NCI-H187 treated with DMSO at 0.1 percent for 48 hours (cell line): ENCODE measurements at places on chromosomes 1 and 21.

DNA sequence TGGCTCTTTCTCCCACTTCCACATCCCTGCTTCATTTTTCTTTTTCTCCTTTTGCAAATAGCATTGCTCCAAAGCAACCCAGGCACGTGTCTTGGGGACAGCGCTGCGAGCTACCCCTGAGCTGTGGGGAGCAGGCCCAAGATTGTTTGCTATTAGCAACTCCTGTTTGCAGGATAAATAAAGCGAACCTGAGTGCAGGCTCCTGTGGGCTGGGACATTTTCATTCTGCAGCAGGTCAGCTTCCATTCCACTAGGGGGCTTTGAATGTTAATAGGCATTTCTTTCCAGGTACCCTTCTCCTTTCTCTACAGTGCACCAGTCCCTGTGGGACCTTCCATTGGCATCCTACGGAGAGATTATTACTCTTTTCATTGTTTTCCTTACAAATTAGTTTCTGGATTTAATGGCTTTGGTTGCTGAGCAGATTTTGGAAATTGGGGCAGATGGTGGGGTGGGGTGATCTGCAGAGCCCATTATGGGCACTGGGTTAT, 54.0 kb downstream of the OLFML3 start:
- no peak for DNase-seq

DNA sequence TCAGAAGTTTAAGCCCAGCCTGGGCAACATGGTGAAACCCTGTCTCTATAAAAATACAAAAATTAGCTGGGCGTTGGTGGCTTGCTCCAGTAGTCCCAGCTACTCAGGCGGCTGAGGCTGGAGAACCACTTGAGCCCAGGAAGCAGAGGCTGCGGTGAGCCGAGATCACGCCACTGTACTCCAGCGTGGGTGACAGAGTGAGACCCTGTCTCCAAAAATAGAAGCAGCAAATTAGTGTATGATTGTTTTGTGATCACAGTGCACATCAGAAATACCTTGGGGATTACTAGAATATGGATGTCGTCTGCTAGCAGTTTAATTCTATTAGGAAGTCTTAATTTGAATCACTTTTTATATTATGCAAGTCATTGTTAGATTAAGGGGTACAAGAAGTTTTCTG, 59.0 kb downstream of the ZBTB17 start:
- DNase-seq, result no peak

- DNase-seq, result no peak
These were observed 61.3 kb upstream of the CACYBP start for GRCh38 chr1:174938281-174939007.

DNA sequence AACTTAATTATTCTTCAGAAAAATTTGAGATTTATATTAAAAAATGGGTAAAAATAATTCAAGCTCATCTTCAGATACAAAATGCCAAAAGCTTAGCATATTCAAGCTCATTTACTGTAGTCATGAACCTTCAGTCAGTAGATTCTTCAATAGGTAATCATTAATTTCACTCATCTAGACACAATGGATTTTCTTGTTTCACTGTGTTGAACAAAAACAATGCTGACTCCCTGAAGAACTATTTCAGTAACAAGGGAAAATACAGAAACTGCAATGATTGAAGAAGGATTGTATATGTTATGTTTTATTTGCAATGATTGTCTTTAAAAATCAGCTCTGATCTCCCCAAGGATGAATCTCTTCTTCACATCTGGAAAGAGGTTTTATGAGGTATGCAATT, 9.2 kb upstream of the HOOK1 start:
- DNase-seq, result no peak

- no peak for DNase-seq
These were observed 10.2 kb upstream of the APCS start for GRCh38 chr1:159577446-159577845.

GRCh38 chr1:223242382-223242955, 99.4 kb upstream of the TLR5 start:
- DNase-seq, result no peak

GRCh38 chr1:6884652-6885153, 99.4 kb downstream of the CAMTA1 start:
- DNase-seq, result no peak

DNA sequence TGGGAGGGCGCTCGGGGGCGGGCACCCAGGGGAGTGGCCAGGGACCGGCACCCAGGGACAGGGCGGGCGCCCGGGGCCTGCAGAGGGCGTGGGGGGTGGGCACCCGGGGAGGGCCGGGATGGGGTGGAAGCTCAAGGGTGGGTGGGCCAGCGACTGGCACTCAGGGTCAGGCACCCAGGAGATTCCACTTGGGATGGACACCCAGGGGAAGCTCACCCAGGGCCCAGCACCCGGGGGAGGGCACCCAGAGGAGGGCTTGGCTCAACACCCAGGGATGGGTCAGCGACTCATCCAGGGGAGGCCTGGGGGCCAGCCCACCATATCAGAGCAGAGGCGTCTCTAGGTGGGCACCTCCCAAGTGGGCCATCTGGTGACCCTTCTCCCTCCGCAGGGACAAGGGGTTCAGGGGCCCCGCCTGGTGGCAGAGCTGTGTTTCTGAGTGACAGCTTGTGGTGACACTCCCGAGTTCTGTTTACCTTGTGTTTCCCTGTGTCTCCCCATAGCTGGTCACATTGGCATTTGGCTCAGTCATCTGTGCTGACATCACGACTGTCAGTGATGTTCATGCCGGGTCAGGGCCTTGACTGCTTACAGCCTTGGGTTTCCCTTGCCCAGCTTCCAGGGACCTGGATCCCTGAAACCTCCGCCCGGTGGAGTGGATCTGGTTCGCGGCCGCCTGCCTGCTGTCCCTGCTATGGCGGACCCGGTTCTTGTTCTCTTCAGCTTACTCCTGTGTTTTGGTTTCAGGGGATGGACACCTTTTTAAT, 749 bp downstream of the IBA57 start:
- no peak for DNase-seq

- DNase-seq, result no peak
These were observed 82.3 kb upstream of the CACHD1 start for GRCh38 chr1:64387389-64388285.

- no peak for DNase-seq
These were observed 49.8 kb downstream of the ACOT7 start for GRCh38 chr1:6343506-6344405.

- no peak for DNase-seq
These were observed 40.4 kb upstream of the EIF4G3 start for GRCh38 chr1:21216835-21217811.

- no peak for DNase-seq
These were observed 226.5 kb downstream of the SDCCAG8 start for GRCh38 chr1:243482141-243483022.

- DNase-seq, result no peak
These were observed 20.9 kb downstream of the URB1 start for GRCh38 chr21:32371913-32372314.

DNA sequence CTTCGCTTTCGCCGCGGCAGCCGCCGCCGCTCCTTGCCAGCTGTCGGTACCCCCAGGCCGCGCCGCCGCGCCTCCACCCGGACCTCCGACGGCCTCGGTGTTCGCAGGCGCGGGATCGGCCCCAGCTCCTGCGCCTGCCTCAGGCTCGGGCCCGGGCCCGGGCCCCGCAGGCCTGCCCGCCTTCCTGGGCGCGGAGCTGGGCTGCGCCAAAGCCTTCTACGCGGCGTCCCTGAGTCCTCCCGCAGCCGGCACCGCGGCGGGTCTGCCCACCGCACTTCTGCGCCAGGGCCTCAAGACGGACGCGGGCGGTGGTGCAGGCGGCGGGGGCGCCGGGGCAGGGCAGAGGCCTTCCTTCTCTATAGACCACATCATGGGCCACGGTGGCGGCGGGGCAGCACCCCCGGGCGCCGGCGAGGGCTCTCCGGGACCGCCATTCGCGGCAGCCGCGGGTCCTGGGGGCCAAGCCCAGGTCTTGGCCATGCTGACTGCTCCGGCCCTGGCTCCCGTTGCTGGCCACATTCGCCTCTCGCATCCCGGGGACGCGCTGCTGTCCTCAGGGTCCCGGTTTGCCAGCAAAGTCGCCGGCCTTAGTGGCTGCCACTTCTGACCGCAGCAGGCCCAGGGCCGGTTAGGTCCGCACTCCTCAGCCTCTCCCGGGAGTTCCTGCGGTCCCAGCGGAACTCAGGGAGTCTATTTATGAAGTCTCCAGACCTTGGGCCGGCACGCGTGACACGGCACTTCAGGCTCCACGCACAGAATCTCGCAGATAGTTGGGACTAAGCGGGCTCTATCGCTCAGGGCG, 1.4 kb downstream of the FOXD2 start:
- no peak for DNase-seq
